ENCODE measurements at places on chromosomes 5 and 9.
A peak's percentile ranks its signal among the peaks of the same experiment; 100 is the strongest.

DNA sequence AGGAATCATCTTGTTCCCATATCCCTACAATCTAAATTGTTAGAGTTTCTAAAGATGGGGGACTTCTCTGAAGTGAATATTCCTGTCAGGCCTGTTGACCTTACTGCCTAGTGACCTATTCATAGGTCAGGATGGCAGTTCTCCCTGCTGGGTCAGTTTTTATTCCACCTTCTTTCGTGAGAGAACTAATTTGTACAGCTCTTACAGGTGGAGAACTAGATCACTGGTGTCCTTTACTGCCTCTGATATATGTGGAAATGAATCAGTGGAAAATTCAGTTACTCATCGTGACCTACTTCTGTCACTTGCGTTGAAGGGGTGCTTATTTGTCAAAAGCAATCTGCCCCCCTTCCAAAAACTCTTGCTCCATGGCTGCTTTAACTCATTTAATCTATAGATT, 164.9 kb downstream of the CD180 start:
- no peak for DNase-seq

- DNase-seq: peak; percentile 22
Measured at GRCh38 chr9:93904649-93905472, 50.3 kb downstream of the BARX1 start.

DNA sequence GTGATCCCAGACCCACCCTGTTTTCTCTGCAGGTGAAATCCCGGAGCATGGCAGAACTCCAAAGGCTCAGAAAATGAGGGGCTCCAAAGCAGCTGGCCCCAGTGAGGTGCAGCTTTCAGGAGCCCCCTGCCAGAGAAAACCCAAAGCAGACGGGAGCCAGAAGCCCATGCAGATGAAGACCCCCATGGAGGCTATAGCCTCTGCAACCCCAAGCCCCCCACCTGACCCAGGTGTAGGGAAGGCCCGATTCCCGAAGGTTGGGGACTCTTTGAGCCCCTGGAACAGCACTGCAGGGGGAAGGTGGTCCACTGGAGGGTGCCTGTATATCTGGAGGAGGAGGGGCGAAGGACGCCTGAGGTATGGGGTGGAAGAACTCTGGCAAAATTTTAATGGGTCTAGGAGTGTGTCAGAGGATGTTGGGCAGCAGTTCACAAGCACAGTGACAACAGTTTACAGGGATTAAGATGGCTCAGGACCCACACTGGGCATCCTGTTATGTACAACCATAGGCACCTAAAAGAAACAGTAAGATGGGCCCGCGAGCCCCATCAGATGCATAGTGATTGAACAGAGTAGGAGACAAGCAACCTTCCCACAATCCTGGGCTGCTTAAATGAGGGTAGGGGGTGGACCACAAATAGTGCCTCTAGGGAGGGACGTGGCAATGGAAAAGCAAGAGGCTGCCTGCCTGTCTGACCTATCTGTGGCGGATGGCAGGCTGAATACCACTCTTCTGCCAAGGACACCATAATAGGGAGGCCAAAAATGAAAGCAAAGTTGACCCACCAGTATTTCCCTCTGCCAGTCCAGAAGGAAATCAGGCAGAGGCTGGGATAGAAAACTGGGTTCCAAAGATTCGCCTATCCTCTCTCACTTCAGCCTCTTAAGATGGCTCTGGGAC, 16.4 kb upstream of the ANXA6 start:
- no peak for DNase-seq

GRCh38 chr9:133826289-133827085, 88.3 kb upstream of the SARDH start:
- no peak for DNase-seq

DNA sequence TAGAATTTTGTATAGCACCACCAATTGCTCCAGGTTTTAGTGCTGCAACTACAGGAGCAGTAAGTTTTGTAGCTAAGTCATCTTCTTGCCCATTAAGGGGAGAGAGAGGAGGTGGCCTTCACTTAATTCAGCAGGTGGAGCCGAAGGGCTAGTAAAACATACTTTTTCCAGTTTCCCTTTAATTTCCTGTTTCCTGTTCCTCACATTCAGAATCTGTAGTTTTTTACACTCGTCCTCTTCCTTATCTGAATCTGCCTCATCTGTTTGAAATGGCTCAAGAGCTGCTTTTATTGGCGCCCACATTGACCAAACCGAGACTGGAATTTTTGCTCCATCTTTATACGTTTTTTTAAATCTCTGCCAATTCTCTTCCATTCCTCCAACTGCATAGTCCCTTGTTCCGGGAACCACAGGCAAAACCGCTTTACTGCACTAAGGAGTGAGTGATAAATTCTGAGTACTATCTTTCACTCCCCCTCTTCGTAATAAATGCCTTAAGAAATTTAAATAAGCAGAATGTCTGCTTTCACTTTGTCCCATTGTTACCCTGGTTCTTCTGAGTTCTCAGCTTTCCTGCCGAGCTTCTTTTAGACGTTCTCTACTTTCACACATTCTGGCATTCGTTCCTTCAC, 133.9 kb downstream of the DROSHA start:
- DNase-seq: no peak

DNA sequence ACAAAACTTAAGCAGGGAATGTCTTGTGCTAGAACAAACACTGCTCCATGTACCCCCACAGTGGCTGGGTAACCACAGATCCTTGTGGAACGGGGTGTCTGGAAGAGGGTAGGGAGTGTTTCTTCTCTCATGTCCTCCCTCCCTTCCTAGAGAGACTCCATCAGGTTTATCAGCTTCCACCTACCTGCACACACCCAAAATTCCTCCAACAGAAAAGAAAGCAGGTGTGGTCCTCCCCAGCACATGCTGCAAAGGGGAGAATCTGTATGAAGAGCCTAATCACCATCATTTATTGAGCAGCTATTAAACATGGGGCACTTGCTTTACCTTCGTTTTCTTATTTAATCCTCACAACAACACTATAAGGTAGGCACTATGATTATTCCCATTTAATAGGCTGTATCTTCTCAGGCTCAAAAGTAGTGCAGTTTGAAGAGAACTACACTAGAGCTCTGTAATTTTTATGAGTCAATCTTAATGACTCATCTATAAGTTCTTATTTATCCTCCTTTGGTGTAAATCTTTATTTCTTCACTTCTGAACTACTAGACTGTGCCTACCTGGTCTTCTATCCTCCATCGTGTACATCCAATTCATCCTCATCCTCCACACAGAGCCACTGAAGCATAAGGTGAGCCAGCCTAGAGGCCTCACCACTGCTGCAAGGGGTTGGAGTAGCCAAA, 31.6 kb downstream of the C9orf40 start:
- DNase-seq: no peak

DNA sequence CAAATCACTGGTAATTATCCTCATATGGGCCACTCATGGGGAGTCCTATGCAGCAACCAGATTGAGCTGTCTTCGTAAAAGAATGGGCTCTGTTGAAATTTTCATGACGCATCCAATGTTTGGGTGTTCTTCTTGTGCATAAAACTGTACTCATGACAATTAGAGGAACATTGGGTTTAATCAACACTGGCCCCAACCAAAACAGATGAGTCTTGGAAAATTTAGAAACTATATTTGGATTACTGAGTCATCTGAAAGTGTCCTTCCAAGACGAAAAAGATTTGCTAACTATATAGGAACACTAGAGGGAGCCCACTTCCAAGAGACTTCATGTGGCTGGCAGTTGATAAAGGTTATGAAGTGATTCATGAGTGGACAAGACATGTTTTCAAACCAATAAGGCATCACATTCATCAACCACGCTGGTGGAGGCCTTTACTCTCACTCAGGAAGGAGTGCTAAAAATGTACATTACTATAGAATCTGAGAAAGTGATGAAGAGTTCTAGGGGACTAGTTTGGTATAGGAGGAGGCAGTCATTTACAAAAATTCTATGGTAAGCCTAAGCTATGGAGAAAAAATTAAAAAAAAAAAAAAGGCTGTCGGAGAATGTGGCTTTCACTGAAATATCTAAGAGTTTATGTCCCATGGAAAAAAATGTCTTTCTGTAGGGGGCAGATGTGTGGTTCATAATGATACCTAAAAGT, 313.5 kb downstream of the PRDM9 start:
- no peak for DNase-seq

Data from CD4-positive, alpha-beta T cell (primary cell).